ENCODE measurements at places on chromosomes 4 and X.

DNA sequence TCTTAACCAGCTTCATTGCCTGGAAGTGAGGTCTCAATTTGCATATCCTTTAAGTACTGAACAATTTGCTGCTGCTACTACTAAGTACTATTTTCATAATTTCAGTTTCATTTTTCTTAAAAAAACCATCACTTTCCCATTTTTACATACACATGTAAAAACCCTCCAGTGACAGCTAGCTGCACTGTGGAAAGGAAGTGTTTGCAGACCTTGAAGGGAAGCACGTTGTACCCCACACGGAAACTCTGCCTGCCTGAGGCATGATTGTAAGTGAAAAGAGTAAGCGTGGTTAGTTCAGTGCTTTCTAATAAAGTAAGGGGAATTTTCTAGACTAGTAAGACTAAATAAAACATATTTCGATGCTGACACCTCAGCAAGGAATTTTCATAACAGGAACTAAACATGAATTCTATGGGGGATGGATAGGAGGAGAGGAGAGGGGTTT is 103.6 kb downstream of the RAPGEF2 start:
- DNase-seq: no peak

GRCh38 chr4:77910676-77911075 is 48.0 kb downstream of the MRPL1 start:
- no peak for DNase-seq

DNA sequence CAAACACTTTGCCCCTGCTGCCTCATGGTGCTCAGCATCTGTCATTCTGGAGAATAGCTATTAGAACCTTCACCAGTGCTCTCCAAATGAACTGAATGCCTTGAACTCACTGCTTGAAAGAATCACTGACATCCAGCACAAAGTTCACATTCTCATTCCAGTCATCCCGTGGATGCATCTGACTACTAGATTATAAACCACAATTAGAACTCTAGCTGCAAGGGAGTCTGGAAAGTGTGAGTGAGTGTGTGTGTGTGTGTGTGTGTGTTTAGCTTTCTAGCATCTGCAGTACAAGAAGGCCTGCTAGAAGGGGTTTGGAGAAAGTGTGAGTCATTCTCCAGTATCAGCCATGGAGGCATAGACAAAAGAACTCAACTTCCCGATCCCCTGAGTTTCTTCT is 71.3 kb upstream of the DYNLT3 start:
- no peak for DNase-seq

DNA sequence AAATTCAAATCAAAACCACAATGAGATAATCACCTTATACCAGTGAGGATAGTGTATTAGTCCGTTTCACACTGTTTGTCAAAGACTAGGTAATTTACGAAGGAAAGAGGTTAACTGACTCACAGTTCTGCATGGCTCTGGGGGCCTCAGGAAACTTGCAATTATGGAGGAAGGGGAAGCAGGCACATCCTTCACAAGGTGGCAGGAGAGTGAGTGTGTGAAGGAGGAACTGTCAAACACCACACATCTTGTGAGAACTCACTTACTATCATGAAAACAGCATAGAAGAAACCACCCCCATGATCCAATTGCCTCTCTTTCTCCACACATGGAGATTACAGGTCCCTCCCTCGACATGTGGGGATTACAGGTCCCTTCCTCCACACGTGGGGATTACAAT is 54.7 kb upstream of the TRPC5 start:
- DNase-seq: no peak

DNA sequence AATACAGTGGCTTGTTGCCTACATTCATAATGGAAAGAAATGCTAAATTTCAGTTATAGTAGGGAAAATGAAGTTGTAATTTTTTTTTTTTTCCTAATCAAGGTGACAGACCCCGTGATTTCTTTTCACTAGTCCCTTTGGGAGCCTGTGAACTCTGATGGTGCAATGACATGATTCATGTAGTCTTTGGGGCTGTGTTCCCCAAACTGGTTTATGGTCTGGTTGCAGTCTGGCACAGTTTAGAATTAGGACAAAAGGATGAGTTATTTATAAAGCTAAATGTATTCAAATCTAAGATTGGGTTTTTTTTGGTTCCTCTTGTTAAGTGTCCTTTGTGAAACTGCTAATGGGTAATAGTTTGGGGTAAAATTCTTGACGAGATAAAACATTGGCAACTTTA is 66.0 kb downstream of the REPS2 start:
- no peak for DNase-seq

- no peak for DNase-seq
These were observed 24.4 kb downstream of the MFAP3L start for GRCh38 chr4:170001745-170002267.

DNA sequence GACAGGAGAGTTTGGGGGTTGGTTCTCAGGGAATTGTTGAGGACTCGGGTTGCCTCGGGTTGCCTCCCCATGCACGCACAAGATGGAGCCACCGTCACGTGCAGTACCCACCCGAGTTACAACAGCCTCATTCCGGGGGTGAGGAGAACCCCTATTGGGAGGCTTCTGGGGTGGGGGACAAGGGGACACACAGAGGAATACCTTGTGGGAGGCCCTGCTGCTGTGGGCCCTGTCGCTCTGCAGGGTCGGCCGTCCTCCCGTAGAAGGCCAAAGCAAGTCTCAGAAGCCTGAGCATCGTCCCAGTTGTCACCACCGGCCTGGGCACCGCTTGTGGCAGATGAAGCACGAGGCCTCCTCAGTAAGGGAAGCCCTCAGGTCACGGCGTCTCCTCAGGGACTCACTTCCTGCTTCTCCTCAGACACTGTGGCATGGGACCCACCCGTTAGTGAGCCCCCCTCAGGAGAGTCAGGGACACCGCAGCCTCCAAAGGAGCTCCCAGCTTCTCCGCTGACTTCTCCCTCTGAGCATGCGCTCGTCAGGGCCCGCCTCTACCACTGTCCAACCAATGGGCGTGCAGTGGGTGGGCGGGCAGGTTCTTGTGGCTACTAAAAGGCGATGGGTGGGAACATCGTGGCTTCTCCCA is at the start of gene CT55:
Gene CT55, minus strand, starts transcription at position 522 of the 643 bp plus-strand sequence. Its CDS starts 227 bp downstream, at position 295.
- DNase-seq: no peak
